Activated CD8-positive, alpha-beta memory T cell treated with anti-CD3 and anti-CD28 coated beads, Interleukin-2, amount 10 ng/mL, durations not matched to agents 7 days and 5 days (primary cell): ENCODE measurements at places on chromosomes 2 and 18. TPM values are rescaled to one million over a fixed set of nuclear protein-coding genes. Genes with fewer than 3 reads are reported as not detected.

The TRIP12 gene
- total RNA-seq: 235 TPM

The EN1 gene
- total RNA-seq: not detected

DNA sequence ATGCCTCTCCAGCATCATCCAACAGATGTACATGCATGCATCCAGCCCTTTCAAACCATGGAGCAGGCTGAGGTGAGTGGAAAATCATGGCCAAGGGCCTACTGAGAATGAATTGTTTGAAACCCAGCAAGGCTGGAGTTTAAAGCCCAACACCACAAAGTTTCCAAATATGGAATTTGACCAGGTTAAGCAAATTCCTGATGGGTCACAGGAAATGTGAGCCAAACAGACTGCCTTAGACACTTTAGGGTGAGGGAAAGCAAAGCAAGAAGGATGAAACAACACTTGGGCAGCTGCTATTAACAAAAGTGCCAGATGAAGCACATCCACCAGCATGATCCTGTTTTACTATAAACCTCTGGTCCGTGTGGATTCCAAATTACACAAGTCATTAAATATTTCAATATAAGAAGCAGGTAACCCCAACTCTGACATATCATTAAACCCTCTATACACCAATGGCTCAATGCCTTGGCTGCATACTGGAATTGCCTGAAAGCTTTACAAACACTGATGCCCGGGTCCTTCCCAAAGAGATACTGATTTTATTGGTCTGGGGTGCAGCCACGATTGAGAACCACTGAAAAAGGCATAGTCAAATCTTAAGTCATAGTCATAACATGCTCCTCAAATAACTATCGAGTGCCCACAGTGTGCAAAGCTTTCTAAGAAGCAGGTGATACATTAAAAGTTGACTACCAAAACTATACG lies 9.1 kb downstream of the KLF7 start:
- DNase-seq: peak; percentile 60
- H3K4me1 ChIP-seq: peaks cover 34% of the 10 kb centered on the region
- H3K36me3 ChIP-seq: peaks cover 5% of the 10 kb centered on the region
- no peak overlapping the region for H3K27ac ChIP-seq

GRCh38 chr2:164937864-164938401 lies 17.4 kb downstream of the SLC38A11 start:
- H3K4me1 ChIP-seq: no peaks in the 10 kb centered on the region
- H3K36me3 ChIP-seq: no peaks in the 10 kb centered on the region
- no peak overlapping the region for H3K27ac ChIP-seq
- peaks cover 3% of the 10 kb centered on the region for H3K27me3 ChIP-seq
- no peak overlapping the region for H3K4me3 ChIP-seq

- H3K27me3 ChIP-seq: no peaks in the 10 kb centered on the region
- DNase-seq: no peak
- H3K4me1 ChIP-seq: peaks cover 15% of the 10 kb centered on the region
- no peak overlapping the region for H3K27ac ChIP-seq
- H3K4me3 ChIP-seq: no peak overlapping the region
Measured at GRCh38 chr2:97691166-97691565, 21.7 kb downstream of the C2orf92 start.

DNA sequence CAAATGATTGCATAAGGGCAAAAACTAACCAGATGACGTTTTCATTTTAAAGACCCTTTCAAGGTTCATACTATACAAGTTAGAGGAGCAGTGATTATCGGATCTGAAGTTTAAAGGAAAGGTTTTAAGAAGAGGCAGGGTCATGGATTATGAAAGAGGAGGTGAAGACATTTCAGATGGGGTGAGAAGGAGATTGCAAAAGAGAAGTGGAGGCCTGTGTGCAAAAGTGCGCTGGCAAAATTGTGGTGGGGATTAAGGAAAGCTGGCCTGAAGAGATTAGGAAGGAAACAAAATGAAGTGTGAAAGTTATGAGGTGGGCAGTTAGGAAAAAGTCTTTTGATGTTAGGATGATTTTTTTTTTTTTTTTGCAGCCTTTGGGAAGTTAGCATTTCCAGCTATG lies 935.7 kb upstream of the FAM98A start:
- no peak for DNase-seq
- no peak overlapping the region for H3K27ac ChIP-seq
- no peaks in the 10 kb centered on the region for H3K27me3 ChIP-seq

GRCh38 chr18:33711514-33711913 lies 133.5 kb downstream of the ASXL3 start:
- no peaks in the 10 kb centered on the region for H3K36me3 ChIP-seq
- no peak overlapping the region for H3K4me3 ChIP-seq
- H3K27me3 ChIP-seq: no peaks in the 10 kb centered on the region
- no peaks in the 10 kb centered on the region for H3K4me1 ChIP-seq

GRCh38 chr2:126676221-126677175 lies 20.5 kb downstream of the GYPC start:
- no peak overlapping the region for H3K4me3 ChIP-seq
- DNase-seq: no peak
- H3K4me1 ChIP-seq: peaks cover 7% of the 10 kb centered on the region
- H3K36me3 ChIP-seq: peaks cover 51% of the 10 kb centered on the region
- no peaks in the 10 kb centered on the region for H3K27me3 ChIP-seq
